HEK293T (cell line): ENCODE measurements at places on chromosomes 13 and 19.

DNA sequence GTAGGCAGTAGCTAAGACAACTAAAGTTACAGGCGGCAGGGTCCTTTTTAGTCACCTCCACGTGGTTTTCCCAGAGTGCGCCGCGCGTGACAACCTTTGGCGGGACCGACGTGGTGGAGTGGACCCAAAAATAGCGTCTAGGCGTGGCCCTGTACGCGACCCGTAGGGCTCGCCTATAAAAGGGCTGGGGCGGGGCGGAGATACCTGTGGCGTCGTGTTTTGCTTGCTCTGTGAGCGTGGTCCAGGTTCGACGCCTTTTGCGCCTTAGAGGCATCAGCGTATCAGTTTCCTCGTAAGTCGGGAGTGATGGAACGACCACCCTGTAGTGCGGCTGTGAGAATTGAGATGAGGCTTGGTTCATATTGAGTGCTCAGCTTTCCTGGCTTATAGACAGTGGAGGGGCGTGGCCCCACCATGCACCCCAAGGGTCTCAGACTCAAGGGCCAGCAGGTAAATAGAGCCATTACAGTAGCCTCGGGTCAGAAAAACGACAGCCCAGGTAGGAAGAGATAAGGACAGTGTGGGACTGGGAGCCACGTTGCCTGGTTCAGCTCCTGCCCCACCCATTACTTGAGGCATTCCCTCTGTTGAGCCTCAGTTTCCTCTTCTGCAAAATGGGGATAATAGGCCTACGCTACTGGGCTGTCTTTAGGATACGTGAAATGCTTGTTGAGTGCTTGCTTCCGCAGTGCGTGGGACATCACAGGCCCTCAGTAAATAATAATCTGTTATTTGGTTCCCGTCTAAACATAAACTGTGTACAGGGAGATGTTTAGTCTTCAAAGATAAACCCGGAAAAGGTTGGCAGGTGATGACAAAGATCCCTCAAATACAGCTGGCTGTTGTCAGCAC lies 693 bp upstream of the TMED1 start:
- DNase-seq, result peak; percentile 76

DNA sequence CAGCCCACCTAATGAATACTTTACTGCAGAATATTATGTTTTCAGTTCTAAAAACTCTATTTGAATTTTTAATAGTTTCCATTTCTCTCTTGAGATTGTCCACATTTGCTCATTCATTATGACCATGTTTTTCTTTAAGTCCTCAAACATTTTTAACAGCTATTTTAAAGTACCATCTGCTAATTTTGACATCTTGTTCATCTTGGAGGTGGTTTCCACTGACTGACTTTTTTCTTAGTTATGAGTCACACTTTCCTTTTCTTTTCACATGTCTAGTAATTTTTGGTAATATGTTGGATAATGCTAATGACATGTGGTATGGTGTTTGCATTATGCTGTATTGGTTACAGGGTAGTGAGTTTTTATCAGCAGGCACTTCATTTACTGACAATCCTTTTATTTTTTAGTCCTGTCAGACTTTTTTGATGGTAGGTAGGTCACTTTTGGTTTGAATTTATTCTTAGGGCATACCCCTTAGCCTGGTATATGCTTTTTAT lies 15.4 kb upstream of the ESD start:
- no peak for DNase-seq

- no peak for DNase-seq
Observed at GRCh38 chr13:46382224-46382623, 4.8 kb downstream of the RUBCNL start.

GRCh38 chr13:55359067-55359466 lies 1781.7 kb upstream of the PRR20A start:
- no peak for DNase-seq

DNA sequence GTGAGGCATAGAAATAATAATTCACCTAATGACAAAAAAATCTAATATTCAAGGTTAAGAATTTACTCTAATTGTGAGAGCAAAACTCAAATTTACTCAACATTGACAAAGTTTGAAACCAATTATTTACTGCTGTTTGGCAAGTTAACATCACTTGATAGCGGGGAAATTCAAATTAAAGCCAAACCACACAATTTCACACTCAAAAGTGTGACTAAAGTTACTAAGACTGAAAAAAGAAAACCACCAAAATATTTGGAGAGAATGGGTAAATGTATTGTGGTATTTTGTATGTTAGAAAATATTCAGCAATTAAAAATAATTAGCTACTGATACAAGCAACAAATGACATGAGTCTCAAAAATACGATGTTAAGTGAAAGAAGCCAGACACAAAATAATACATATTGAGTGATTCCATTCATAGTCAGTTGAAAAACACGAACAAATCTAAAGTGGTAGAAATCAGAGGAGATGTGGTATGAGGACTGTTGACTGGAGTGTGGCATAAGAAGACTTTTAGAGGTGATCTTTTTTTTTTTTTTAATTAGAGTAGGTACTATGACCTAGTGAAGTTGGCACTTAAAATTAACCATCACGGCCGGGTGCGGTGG lies 541.4 kb upstream of the ATXN8OS start:
- DNase-seq, result no peak

- DNase-seq, result no peak
Observed at GRCh38 chr13:70107498-70108281, at the start of gene ATXN8OS. TSS of gene ATXN8OS (plus strand) at chr13:70107826.

- no peak for DNase-seq
Observed at GRCh38 chr19:13031917-13032623, 36.8 kb downstream of the NFIX start.

DNA sequence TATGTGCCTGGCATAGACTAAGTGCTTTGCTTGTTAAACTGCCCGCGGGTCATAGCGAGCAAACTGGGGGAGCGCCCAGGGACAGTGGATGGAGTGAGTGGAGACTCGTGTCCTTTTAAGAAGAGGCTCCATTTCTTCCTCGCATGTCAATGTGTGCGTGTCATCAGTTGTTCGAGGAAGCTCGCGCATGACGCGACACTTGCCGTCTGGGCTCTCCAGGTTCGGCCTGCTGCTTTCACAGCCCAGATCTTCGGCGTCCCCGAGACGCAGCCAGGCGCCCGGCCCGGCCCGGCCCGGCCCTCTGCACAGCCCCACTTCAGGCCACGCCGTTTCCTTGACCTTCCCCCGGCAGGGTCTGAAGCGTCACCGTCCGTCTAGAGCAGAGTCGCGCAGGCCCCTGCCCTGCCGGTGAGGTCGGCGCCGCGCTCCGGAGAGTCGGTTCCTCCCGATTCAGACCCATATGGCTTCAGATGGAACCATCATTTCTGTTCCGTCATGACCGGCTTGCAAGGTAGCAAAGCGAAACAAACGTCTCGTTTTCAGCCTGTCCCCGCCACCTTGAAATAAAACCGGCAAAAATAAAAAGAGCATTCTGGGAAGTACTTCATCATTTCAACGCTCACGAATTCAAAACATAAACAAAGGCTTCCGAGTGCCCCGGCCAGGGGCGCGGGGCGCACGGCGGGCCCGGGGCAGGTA lies 599 bp upstream of the ARHGEF7 start:
- no peak for DNase-seq

DNA sequence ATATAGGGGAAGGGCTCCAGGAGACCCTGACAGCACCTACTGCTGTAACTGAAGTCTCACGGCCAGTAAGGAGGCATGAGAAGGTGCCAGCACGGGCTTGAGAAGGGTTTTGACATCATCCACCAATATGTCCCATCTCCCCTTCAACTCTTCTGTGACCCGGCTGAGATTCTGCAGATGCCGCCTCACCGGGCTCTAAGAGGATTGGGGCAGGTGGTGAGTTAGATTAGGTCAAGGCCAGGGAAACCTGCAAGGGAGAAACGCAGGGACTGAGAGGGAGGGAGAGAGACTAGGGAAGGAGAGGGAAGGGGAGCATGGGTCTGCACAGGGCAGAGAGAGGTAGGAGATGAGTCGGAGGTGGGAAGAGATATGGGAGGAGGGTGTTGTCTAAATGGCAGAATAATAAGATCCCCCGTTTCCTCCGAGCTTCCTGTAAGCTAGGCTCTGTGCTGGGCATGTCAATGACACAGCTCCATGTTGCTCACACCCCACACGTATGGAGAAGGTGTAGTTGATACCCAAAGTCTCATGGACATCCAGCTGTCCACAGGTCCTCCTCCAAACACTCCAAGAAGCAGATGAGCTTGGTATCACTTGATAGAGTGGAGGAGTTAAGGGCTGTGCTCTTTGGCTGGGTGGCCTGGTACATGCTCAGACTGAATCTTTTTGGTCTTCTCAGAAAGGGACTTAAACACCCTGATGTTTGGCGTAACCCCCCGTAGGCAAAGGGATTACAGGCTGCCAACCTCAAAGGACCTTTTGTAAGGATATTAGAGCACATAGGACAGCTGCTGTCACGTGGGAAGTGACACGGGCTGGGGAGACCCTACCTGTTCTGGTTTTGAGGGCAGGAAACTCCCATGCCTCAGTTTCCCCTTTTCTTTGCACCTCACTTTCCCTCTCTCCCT lies 6.1 kb downstream of the TPRX1 start:
- DNase-seq, result no peak

- no peak for DNase-seq
Observed at GRCh38 chr13:112229992-112230872, 145.9 kb upstream of the SPACA7 start.

- peak; percentile 62 for DNase-seq
Observed at GRCh38 chr13:99386911-99387788, 80.0 kb upstream of the GPR183 start.

DNA sequence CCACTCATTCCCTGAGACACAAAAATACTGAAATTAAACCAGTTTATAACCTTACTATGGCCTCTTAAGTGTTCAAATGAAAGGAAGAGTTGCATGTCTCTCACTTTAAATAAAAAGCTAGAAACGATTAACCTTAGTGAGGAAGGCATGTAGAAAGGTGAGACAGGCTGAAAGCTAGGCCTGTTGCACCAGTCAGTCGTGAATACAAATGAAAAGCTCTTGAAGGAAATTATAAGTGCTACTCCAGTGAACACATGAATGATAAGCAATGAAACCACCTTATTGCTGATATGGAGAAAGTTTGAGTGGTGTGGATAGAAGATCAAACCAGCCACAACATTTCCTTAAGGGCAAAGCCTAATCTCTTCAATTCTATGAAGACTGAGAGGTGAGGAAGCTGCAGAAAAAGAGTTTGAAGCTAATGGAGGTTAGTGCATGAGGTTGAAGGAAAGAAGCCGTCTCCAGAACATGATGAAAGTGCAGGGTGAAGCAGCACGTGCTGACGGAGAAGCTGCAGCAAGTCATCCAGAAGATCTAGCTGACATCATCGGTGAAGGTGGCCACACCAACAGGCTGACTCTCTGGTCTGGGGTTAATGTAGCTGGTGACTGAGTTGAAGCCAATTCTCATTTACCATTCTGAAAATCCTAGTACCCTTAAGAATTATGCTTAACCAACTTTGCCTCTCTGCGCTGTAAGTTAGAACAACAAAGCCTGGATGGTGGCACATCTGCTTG lies 94.5 kb upstream of the TEX29 start:
- DNase-seq, result no peak

- no peak for DNase-seq
Observed at GRCh38 chr13:24221007-24221406, 60.5 kb downstream of the SPATA13 start.

DNA sequence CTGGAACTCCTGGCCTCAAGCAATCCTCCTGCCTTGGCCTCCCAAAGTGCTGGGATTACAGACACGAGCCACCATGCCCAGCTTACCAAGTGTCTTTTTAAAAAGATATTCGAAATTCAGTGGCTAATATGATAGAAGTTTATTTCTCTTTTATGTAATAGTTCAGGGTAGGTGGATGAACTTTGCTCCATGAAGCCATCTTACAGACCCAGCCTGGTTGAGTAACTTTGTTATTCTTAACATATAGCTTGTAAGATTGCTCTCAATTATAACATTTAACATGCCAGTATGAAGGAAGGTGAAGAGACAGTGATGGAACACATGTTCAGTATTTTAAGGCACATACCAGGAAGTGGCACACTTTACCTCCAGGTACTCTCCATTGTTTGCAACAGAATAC lies 42.4 kb downstream of the ZIC2 start:
- DNase-seq, result no peak

- no peak for DNase-seq
Observed at GRCh38 chr19:50790396-50790795, at the start of gene ACP4. TSS of gene ACP4 (plus strand) at chr19:50790415. CDS start at chr19:50790415, 0 bp downstream.

DNA sequence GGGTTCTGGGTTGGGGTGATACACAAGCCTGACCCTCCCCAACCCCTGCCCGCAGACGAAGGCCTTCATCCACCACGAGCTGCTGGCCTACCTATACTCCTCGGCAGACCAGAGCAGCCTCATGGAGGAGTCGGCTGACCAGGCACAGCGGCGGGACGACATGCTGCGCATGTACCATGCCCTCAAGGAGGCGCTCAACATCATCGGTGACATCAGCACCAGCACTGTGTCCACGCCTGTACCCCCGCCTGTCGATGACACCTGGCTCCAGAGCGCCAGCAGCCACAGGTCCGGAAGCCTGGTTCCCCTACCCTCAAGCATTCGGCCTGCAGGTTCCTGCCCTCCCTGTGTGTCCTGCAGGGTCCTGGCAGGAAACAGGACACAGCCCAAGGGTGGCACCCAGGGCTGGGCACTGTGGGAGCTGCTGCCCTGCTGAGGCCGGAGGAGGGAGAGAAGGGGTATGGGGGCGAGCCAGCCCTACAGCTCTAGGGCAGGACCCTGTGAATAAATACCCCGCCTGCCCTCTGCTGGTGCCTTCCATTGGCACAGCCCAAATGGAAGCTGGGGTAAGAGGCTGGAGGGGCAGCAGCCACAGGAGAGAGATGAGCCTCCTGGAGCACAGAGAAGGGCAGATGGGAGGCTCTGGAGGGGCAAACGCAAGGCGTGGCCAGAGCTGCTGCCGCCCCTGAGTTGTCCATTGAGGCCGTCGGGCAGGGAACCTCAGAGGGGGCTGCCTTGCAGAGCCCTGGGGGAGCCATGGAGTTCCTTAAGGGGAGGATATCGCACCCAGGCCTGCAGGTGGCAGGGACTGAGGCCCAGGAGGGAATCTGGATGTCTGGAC lies 6.8 kb downstream of the TMED1 start:
- DNase-seq, result no peak

- peak; percentile 100 for DNase-seq
Observed at GRCh38 chr13:91398413-91399188, at the start of gene GPC5. TSS of gene GPC5 (plus strand) at chr13:91398621.

DNA sequence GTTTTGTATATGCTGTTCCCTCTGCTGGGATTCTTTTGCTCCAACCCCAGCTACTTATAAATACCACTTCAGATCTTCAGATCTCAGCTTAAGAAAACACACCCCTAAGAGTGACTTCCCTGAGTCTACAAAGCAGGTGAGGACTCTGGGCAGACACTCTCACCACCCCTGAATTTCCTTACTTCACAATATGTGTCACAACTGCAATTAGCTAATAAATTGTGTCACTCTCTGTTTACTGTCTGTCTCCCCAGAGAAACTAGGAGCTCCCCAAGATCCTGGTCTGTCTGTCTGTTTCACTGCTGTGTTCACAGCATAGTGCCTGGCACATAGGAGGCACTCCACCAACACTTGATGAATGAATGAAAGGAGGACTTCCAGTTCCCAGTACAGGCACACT lies 14.4 kb downstream of the CEBPA start:
- DNase-seq, result no peak
